ENCODE measurements at places on chromosomes 2 and 18. TPM values are rescaled to one million over a fixed set of nuclear protein-coding genes. Genes with fewer than 3 reads are reported as not detected.

LAMA3 gene
- 13.2 TPM for total RNA-seq

DNA sequence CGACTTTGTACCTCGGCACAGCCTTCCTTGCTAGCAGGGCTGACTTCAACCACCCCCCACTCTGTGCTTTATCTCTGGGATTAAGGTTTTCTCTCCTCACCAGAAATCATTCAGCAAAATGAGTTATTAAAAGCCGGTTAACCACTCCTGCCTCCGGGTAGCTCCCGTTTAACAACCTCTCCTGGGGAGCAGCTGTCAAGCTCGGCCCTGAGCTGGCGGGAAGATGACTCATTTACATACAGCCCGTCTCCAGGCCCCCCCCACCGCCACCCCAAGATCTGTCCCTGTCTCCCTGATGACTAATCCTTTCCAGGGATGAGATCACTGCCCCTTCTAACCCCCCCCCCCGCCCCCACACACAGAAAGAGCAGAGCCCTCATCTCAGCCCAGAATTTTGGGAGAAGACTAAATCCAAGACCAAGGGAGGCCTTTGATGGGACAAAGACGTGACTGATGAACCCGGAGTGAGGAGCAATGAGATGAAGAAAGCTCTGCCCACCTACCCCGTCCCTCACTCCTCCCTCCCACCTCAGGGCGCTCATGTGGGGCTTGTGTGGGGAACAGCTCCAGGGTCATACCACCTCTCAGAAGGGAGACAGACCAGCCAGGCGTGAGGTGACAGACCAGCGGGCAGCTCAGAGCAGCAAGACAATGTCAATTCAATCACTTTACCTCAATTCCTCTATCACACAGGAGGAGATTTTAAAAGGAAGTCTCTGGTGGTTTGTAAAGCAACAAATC is 131.4 kb downstream of the MSH2 start:
- DNase-seq, result peak; percentile 94

GRCh38 chr2:10053351-10053750 is 10.0 kb downstream of the KLF11 start:
- DNase-seq, result no peak

- no peak for DNase-seq
Observed at GRCh38 chr18:35303610-35304009, 13.6 kb upstream of the ZSCAN30 start.

DNA sequence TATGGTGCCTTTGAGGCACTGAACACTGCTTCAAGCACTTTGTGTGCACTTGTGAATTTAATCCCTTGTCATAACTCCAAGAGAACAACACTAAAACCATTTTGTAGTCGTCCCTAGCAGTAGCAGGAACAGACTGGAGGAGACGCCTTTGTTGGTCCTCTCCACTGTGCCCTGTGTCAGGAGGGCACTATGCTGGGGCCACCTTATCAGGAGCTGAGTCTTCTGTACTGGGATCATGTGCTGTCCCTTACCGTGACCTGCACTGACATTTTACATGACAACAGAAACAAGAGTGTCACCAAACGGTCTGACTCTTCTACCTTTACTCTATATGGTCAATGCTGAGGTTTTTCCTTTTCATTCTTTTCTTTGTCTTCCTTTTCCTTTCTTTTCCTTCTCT is 62.0 kb downstream of the ACOXL start:
- DNase-seq, result no peak
